ENCODE measurements at places on chromosomes 12 and 14.

DNA sequence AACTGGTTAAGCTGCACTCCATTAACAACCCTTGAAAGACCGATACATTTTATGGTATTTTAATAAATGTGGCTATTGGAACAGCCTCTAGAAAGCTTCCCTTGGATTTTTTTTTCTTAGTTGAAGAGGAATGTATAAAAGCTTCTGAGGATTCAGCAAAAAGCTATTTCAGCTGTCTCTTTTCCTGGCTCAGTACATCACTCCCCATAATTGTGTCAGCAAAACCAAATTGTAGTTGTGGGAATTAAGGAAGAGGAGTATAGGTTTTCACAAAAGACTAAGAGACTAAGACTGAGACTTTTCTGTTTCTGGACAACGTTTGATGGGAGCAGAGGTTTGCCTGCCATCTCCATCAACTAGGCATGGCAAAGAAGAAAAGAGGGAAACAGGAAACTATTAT, 106.5 kb downstream of the C12orf50 start:
- DNase-seq: no peak

GRCh38 chr12:47955059-47955458, 8.3 kb upstream of the TMEM106C start:
- no peak for DNase-seq

- no peak for DNase-seq
These were observed 41.1 kb downstream of the TTLL5 start for GRCh38 chr14:75702122-75702521.

GRCh38 chr12:9127484-9127883, 11.8 kb upstream of the A2M start:
- DNase-seq: no peak

- no peak for DNase-seq
These were observed 20.1 kb upstream of the KRT7 start for GRCh38 chr12:52212701-52213563.

- no peak for DNase-seq
These were observed 30.7 kb upstream of the BCL7A start for GRCh38 chr12:121990692-121991603.

GRCh38 chr12:68506619-68507018, 104.1 kb upstream of the RAP1B start:
- no peak for DNase-seq

GRCh38 chr12:116009805-116010204, 267.7 kb downstream of the MED13L start:
- no peak for DNase-seq

GRCh38 chr12:65155784-65156183, 13.6 kb upstream of the LEMD3 start:
- no peak for DNase-seq

- no peak for DNase-seq
These were observed 284.4 kb downstream of the MDGA2 start for GRCh38 chr14:47390831-47391504.

DNA sequence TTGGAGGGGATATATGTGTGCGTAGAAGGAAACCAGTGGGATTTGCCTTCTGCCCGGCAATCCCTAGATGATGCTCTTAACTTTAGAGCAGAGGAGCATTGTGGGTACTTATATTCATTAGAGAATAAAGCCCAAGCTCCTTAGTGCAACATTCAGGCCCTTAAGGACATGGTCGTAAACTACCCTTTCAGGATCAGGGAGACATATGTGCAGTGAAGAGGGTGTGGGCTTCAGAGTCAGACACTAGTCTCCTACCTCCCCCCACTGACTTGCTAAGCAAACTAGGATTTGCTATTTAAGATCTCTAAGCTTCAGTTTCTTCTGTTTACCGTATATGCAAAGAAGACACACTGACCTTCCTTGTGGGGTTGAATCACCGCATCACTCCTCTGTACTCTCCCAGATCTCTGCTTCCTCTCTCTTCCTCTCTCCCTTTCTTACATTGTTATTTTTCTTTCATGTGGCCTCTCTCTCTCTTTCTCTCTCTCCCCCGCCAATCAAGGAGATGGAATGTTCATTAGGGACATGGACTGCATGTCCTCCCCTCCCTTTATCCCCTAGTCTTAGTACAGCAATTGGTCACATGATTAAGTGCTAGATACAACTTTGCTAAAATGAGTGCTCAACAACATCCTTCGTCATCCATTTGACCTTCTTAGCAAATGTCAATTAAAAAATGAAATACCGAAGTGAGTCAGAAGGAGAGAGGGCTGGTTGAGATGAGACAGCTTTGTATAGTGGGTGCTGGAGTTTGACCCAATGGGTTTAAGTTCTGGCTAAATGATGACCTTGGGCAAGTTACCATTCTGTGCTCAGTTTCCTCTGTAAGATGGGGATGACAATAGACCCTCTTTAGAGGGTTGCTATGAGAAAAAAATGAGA, 91.7 kb downstream of the TMX1 start:
- DNase-seq: no peak

DNA sequence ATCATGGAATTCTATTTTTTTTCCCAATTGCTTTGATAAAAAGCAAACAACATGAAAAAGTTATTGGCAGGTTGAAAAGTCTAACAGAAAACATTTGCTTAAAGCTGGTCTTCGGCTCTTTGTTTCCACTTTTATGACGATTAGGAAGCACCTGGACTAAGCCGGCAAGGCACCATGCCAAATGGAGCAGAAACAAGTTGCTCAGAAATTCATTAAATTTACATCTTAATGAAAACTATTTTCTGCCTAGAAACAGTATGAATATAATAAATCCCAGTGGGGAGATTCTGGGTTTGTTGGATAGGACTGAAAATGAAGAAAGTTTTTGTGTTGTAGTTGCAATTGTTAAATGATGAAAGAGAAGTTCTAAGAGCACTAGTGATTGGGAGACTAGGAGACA, 51.4 kb upstream of the OR9K2 start:
- no peak for DNase-seq

DNA sequence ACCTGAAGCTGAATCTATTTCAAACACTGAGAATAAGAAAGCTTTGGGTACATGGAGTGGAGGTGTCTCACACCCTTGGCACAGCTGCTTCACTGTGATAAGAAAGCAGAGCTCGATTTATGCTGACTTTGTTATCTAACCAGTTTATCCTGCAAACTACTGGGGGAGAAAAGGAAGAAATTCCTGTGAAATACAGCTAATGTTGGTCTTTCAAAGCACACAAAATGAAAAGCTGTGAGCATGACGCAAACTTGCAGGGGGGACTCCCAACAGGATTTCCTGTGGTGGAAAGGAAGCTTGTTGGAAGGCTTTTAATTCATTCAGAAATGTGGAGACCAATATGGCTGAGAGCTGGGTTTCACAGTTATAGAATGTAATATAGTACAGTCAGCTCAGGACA, 53.4 kb downstream of the SRGAP1 start:
- DNase-seq: no peak

GRCh38 chr12:21340403-21340802, 5.7 kb upstream of the SLCO1A2 start:
- no peak for DNase-seq

GRCh38 chr12:113142173-113142885, 6.8 kb upstream of the RASAL1 start:
- peak; percentile 60 for DNase-seq

- DNase-seq: no peak
These were observed 304.1 kb downstream of the ITPR2 start for GRCh38 chr12:26528943-26529342.

- no peak for DNase-seq
These were observed 68.7 kb downstream of the SERPINA3 start for GRCh38 chr14:94680862-94681288.

DNA sequence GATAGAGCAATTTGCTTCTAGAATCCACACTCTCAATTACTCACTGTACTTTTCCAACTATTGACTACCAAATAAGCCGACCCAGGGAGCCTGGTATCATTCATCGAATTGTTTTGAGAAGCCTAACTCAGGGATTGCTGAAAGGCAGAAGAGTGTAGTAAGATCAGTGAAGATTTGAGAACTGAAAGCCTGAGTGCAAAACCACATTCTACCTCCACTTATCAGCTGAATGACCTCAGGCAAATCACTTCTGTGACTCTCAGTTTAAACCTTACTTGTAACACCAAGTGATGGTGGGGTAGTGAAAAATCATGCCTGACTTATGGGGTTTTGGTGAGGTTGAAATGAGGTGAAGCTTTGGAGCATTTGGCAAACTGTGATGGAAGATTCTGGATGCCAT, 126.1 kb upstream of the MAX start:
- DNase-seq: no peak

- no peak for DNase-seq
These were observed 11.3 kb upstream of the SAMD4A start for GRCh38 chr14:54555651-54556050.

GRCh38 chr14:55645845-55646832, 66.1 kb downstream of the KTN1 start:
- no peak for DNase-seq

DNA sequence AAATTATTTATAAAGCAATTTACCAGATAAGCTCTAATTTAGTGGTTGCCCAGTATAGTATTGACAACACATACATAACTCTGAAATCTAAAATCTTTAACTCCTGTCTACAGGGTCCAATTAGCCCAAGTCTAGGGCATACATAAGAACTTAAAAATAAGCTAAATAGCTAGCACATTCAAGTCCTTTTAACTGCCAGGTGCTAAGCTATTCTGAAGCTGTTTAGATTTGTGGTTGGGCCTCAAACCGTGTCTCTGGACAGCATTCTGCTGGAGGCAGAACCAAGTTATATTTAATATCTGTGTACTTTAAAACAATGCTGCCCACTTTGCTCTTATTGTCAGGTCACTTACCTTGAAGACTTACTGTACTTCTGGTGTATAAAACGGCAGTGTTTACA, 19.0 kb downstream of the RPS6KA5 start:
- no peak for DNase-seq

- DNase-seq: no peak
These were observed 7.0 kb upstream of the HECTD4 start for GRCh38 chr12:112389228-112389627.

- no peak for DNase-seq
These were observed 3.7 kb upstream of the CAMKK2 start for GRCh38 chr12:121300083-121300819.

DNA sequence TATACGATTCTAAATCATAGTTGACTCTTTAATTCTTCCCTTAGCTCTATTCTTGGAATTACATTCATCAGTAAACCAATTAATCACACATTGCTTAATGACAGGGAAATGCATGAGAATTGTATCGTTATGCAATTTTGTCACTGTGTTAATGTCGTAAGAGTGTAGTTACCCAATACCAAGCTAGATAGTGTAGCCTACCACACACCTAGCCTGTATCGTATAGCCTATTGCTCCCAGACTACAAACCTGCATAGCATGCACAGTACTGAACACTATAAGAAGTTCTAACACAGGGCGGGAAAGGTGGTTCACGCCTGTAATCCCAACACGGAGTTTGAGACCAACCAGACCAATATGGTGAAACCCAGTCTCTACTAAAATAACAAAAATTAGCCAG, 24.7 kb downstream of the HNRNPC start:
- no peak for DNase-seq

DNA sequence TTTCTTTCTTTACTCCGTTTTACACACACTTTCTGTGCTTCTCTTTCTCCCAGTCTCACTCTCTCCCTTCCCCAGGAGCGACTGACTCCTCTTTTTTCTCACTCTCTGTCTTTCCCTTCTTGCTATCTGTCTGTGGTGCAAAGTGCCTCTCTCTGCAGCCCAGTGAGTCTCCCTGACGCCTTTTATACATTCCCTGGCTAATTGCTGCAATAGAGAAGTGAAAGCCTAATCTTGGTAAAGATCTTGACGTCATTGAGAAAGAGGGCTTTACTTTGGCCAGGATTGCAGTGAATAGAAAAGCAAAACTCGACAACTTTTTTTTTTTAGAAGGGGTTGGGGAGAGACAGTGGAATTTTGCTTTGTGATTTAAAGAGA, 706 bp upstream of the DIO2 start:
- DNase-seq: no peak

DNA sequence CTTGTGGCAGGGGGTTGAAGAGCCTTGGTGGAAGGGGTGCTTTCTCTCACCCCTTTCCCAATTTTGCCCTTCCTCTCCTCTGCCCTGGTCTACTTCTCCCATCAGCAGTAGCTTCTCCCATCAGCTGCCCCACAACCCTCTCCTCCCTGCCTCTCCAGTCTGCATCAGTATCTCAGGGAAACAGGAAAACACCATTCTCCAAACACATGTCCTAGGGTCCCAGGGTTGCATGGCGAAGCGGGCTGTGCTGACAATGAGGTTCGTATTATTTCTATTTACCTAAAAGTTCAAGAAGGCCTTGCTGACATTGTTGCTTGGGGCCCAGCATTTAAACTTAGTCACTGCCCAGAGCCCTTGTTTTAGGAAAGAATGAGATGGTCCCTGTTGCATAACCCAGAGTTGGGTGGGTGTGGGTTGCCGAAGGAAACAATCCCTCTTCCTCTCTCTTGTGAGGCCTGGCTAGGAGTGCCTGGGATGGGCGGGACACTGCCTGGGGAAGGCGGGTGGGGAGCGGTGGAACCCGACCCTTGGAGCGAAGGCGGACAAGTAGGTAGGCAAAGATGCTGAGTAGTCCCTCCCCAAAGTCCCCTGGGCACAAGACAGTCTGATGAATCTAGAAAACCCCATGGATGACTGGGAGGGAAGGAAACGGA, 1.3 kb upstream of the IGFBP6 start:
- peak; percentile 84 for DNase-seq

DNA sequence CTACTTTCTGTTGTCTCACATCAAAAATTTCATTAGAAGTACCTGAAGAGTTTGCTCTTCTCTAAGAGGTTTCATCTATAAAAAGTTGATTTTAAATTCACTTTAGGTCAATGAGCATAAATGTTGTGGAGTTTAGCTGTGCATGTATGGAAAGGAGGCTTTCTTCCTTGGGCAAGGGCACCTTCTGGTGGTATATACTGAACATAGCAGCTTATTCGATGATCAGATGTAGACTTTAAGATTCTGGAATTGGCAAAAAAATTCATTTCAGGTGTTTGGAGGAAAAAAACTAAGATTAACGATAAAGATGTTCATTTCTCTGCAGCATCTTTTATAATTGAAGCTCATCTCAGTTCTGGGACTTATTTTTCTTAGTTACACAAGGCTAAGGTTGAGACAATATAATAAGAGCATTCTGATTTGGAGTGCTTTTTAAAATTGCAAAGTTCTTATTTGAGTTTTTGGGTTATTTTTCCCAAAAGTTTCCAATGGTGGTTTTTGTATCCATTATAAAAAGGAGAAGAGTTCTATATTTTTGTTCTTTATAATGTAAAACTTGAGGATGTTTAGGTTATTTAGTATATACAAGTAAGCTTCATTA, 46.8 kb downstream of the TMEM117 start:
- no peak for DNase-seq

GRCh38 chr14:72439707-72440106, 454.2 kb downstream of the DPF3 start:
- no peak for DNase-seq

DNA sequence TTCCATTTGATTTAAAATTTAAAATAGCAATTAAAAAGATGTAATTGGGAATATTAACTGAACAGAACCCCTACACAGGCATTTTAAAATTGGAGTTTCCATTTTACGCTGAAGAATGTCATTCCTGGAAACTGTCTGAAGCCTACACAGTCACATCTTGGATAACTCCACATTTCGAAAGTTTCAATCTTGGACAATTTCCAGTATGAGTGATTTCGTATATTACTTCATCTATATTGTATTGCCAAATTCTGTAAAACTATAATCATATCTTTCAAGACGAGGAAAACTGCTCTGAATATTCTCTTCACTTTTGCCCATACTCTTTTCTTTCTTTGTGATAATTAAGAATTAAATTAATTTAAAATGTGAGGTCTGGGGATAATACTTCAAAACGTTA, 194.2 kb upstream of the ABCD2 start:
- DNase-seq: no peak

Measured in left ventricle myocardium superior (tissue), 1 donor.